A549 treated with ZK216348 at 1 μM for 4 hours (cell line): ENCODE measurements at places on chromosomes 12 and 14. TPM values are rescaled to one million over a fixed set of nuclear protein-coding genes. Genes with fewer than 3 reads are reported as not detected.

Gene ADSS1
- 6.0 to 8.8 TPM (median 7.1 TPM) in 5 replicates for total RNA-seq

Gene PPFIA2
- total RNA-seq, result not detected in 5 replicates

Gene CAPZA3
- total RNA-seq, result not detected in 5 replicates

Gene CEBPE
- 0.12 TPM in 1 of 5 replicates, not detected in the others for total RNA-seq

Gene B3GNT4
- total RNA-seq, result 0.59 to 1.7 TPM (median 0.70 TPM) in 5 replicates

Gene MEG3
- total RNA-seq, result 40.4 to 74.4 TPM (median 63.5 TPM) in 5 replicates

Gene SLC25A29
- total RNA-seq, result 5.8 to 10.7 TPM (median 10.2 TPM) in 5 replicates

Gene IPO4
- 51.4 to 91.8 TPM (median 77.1 TPM) in 5 replicates for total RNA-seq

Gene KRT83
- total RNA-seq, result 2.9 to 6.1 TPM (median 5.1 TPM) in 5 replicates

Gene RNASE7
- not detected in 5 replicates for total RNA-seq

Gene GLIPR1L2
- total RNA-seq, result 0.12 to 0.22 TPM (median 0.12 TPM) in 3 of 5 replicates, not detected in the others

Gene CYP46A1
- 0.05 to 0.29 TPM (median 0.13 TPM) in 4 of 5 replicates, not detected in the other for total RNA-seq

Gene ZDHHC22
- 0.13 to 0.20 TPM (median 0.20 TPM) in 5 replicates for total RNA-seq
